Left cardiac atrium (tissue), 4 donors: ENCODE measurements at places on chromosomes 11 and 22. TPM values are rescaled to one million over a fixed set of nuclear protein-coding genes. Genes with fewer than 3 reads are reported as not detected.

NXPE1 gene
- total RNA-seq = not detected

FOSL1 gene
- 1.3 TPM for total RNA-seq

KCTD14 gene
- 0.94 TPM for total RNA-seq

NAALADL1 gene
- total RNA-seq = 7.0 TPM
